WTC11 (cell line): ENCODE measurements at places on chromosomes 5 and 9.

- no peak overlapping the region for H3K4me3 ChIP-seq
- peaks cover 7% of the 10 kb centered on the region for H3K4me1 ChIP-seq
- no peaks in the 10 kb centered on the region for H3K36me3 ChIP-seq
Observed at GRCh38 chr5:91955610-91956009, 572.5 kb upstream of the ARRDC3 start.

GRCh38 chr9:34536685-34537084 lies 13.9 kb upstream of the ENHO start:
- H3K36me3 ChIP-seq = peaks cover 9% of the 10 kb centered on the region
- no peak overlapping the region for H3K27ac ChIP-seq
- H3K27me3 ChIP-seq = peaks cover 24% of the 10 kb centered on the region
- peaks cover 5% of the 10 kb centered on the region for H3K4me1 ChIP-seq
- no peak overlapping the region for H3K4me3 ChIP-seq
- DNase-seq = no peak

DNA sequence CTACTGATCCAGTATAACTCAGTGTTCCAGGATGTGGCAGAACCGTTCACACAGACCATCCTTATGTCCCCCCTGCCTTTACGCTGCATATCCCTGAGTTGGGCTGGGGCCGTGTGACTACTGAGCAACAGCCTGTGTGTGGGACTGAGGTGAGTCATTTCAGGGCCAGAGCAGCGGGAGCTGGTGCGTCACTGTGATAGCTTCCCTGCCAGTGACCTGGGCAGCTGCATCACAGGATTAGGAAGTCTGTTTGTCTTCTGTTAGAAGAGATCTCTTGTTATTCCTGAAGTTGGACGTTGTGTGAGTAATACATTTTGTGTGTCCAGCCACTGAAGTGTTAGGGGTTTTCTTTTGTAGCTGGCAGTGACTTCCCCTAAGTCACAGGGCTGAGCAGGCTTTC lies 35.6 kb downstream of the TPPP start:
- no peaks in the 10 kb centered on the region for H3K27me3 ChIP-seq
- no peaks in the 10 kb centered on the region for H3K4me1 ChIP-seq
- no peak for DNase-seq
- H3K27ac ChIP-seq = no peak overlapping the region
- H3K36me3 ChIP-seq = peaks cover 80% of the 10 kb centered on the region

GRCh38 chr9:16385590-16385989 lies 484.9 kb downstream of the BNC2 start:
- no peaks in the 10 kb centered on the region; the same call in 1 of the 2 replicates for H3K36me3 ChIP-seq
- no peak for DNase-seq
- H3K27me3 ChIP-seq = no peaks in the 10 kb centered on the region; the same call in 1 of the 2 replicates
- no peak overlapping the region for H3K4me3 ChIP-seq

- H3K36me3 ChIP-seq = no peaks in the 10 kb centered on the region
- H3K27me3 ChIP-seq = no peaks in the 10 kb centered on the region; the same call in 1 of the 2 replicates
- peaks cover 15% of the 10 kb centered on the region for H3K4me1 ChIP-seq
Observed at GRCh38 chr9:90868555-90868954, 66.9 kb downstream of the SYK start.

DNA sequence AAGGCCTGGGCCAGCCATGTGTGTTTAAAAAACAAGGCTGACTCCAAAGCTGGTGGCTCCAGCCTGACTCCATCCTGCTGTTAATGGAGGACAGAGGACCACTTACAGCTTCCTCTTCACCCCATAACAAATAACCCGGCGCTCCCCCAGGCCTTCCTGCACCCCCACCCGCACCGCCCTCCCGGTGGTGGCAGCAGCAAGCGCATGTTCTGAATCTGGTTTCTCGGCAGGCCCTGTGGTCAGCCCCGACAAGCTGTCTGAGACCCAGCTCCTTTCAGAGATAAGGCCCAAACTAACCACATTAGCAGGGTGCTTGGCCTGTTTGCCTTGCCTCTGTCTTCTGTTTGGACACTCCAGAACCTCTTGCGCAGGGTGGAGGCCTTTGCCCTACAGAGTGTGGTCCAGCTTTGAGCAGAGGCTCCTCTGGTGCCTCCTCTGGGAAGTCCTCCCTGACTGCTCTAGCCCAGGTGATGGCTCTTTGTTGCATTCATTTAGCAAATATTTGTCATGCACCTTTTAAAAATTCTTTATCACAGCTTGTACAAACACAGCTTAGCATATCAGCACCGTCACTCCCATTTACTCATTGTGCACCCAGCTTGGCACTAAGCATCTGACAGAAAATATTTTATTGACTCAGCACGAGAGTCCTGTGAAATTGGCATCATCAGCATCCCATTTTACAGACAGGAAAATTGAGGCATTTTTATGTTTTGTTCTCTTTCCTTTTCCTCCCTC lies 78.4 kb downstream of the NDFIP1 start:
- H3K27ac ChIP-seq = no peak overlapping the region
- H3K27me3 ChIP-seq = no peaks in the 10 kb centered on the region
- no peak for DNase-seq

- H3K4me1 ChIP-seq = peaks cover 6% of the 10 kb centered on the region
- H3K27ac ChIP-seq = 0 out of 2 replicates have a peak overlapping the region, but pooled peaks have one; percentile 24
- no peaks in the 10 kb centered on the region for H3K27me3 ChIP-seq
- no peaks in the 10 kb centered on the region for H3K36me3 ChIP-seq
- H3K4me3 ChIP-seq = no peak overlapping the region
Observed at GRCh38 chr5:31809050-31809870, 170.3 kb downstream of the PDZD2 start.

DNA sequence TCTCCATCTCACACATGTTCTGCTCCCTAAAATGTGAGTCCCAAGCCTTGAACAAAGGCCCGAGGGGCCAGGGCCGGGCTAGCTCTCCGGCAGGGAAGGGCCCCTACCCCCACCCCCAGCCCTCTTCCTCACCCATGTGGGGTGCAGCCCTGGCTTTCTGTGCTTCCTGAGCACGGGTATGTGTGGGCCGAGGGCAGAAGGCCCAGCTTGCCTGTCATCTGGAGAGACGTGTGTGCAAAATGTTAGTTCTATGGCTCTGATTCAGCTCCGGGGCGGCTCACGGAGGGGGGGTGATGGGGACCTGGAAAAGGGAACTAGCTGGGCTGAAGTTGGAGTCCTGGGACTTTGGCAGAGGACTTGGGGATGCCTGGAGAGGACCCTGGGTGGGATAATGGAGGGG lies 90.3 kb upstream of the ARAP3 start:
- DNase-seq = no peak
- no peak overlapping the region for H3K4me3 ChIP-seq
- no peak overlapping the region for H3K27ac ChIP-seq
- no peaks in the 10 kb centered on the region for H3K36me3 ChIP-seq
- H3K4me1 ChIP-seq = peaks cover 20% of the 10 kb centered on the region
